ENCODE measurements at places on chromosomes 12 and 14.
A peak's percentile ranks its signal among the peaks of the same experiment; 100 is the strongest.

- peak; percentile 67 for DNase-seq
These were observed 6.5 kb upstream of the OTX2 start for GRCh38 chr14:56816574-56817391.

GRCh38 chr12:22657538-22657937 is 32.6 kb downstream of the ETNK1 start:
- no peak for DNase-seq

- peak; percentile 33 for DNase-seq
These were observed 321.1 kb downstream of the NOVA1 start for GRCh38 chr14:26276757-26277156.

GRCh38 chr14:82562881-82563280 is 1029.2 kb upstream of the SEL1L start:
- no peak for DNase-seq

GRCh38 chr12:12095021-12095420 is 24.3 kb downstream of the BCL2L14 start:
- DNase-seq: no peak

DNA sequence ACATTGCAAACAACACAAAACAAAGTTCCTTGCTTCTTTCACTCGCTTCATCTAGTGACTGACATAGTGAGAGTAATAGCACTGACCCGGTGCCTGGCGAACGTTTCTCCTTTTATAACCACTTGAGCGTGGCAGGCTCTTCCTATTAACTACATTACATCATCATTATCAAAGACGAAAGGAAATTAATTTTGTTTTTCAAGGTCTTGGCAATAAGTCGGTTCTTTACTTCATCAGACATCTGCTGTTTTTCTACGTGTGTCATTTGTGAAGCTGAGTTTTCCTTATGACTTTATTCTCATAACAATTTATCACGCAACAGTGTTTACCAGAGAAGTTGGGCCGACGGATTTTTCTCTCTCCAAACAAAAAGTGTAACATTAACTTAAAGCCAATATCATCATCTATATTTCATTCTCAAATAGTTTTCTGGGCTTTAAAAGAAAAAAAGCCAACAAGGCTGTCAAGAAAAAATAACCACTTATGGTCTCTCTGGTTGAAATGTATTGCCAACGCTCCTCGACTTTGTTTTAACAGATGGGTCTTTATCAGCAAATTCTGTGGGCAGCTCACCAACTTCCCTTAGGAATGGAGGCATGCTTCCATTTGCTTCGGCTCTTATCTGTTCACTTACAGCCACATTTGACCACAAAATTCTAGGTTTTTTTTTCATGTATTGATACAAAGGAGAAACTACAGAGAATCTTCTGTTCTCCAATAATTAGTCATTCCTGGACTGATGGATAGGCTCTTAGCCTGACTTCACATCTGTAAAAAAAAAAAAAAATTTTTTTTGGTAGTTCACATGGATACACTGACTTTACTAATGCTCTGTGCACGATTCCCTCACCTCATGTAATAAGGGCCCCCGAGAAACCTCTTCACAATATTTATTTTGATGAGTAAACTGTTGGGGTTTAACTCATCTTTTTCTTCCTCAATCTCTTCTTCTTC is 97.1 kb upstream of the CDKN3 start:
- no peak for DNase-seq

GRCh38 chr12:97681612-97682504 is 219.3 kb downstream of the RMST start:
- DNase-seq: no peak

- DNase-seq: no peak
These were observed 49.3 kb upstream of the ASPG start for GRCh38 chr14:104036212-104036611.

DNA sequence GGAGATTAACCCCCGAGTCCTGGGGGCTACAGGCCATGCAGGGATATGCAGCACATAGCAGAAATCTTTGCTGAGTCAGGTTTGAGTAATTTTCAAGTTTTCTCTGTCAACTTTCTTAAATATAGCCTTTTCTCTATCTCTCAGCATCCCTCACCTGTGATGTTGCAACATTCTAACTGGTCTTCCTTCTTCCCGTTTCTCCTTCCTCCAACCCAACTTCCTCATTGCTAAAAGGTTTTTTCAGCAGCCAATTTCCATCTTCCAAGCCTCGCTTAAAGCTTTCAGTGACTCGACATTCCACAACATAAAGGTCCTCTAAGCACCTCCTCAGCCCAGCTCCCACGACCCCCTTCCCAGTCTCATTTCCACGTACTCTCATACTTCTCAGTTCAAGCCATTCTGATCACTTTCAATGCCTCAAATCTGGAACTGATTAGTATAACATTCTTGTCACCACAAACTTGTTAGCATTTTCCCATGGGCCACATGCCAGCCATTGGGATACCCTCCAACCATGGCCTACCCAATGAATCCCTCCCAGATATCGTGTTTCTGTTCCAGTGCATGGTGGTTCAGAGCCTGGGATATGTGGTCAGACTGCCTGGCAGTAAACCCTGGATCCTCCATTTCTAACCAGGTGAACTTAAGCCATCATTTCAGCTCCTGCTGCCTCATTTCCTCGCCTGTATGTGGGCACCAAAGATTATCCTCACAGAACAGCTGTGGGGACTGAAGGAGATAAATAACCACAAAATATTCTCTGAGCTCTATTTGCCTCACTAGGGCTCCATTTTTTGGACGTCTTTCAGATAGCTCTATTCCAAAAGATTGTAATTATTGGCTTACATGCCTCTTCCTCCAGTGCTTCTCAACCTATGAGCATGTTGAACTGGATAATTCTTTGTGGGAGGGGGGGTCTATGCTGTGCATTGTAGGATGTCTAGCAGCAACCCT is 65.8 kb downstream of the KCNK10 start:
- no peak for DNase-seq

- DNase-seq: no peak
These were observed 6.2 kb upstream of the KRT84 start for GRCh38 chr12:52391618-52392002.

DNA sequence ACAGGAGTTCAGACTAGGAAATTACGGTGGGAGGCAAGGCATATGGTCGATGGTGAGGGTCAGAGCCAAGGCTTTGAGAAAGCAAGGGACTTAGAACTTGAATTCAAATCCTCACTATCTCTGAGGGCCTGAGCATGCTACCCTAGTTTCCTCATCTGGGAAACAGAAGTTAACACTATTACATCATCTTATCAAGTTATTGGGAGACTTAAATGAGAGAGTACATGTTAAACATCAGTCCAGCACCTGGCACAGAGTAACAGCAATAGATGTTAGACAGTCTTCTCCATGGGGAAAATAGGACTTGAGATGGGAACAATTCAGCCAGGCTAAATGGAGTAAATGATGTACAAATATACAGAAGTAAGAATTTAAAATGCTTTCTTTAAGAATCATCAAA is 38.5 kb downstream of the SLC38A1 start:
- no peak for DNase-seq

GRCh38 chr12:14896521-14897169 is 11.0 kb upstream of the MGP start:
- no peak for DNase-seq

DNA sequence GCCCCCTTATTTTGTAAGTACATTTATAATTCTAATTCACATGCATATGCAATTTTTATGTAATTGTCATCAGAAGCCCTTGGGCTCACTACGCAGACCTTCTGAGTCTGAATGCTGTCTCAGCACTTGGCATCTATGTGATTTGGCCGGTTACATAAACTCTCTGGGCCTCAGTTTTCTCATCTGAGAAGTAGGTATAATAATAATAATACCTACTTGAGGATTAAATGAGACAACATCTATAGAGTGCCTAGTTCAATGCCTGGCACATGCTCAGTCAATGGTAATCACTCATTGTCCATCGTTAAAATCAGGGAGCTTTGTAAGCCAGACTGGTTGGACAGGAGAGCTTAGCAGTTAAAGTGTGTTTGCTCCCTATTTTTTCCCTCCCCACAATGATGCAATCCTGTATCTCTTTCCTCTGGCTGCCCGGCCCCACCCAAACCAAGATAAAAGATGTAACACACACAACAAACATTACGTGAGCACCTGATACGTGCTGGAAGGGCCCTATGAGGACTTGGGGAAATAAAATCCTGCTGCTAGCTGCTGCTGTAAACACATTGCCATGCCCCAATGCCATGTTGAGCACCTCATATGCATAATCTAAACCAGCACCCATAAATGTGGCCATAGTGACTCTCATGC is 235.0 kb downstream of the CRADD start:
- no peak for DNase-seq

DNA sequence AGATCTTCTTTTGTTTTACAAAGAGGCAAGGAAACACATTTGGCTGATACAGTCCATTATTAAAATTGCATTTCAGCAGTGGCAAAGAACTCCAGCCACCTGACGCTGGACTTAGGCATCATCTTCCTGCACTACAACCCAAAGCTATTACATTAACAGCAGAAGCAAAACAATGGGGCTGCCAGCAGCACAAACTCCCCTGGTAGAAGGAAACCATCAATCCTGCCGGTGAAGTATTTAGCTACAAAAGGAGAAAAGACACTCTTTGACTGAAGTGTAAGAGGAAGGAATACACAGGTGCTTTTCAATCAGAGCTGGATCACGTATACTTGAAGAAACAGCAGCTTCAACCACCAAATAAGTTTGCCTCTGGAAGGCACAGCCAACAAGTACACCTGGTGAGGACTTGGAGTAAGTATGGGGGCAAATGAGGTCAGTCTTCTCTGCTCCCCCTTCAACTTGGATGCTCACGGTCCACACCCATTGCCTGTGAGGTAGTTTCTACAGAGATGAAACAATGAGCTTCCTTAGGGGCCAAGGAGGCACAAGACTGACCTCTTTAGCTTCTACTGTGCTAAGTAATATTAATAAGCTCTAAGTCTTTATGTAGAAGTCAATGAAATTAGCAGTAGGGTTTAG is 125.9 kb upstream of the FOXN3 start:
- DNase-seq: no peak

DNA sequence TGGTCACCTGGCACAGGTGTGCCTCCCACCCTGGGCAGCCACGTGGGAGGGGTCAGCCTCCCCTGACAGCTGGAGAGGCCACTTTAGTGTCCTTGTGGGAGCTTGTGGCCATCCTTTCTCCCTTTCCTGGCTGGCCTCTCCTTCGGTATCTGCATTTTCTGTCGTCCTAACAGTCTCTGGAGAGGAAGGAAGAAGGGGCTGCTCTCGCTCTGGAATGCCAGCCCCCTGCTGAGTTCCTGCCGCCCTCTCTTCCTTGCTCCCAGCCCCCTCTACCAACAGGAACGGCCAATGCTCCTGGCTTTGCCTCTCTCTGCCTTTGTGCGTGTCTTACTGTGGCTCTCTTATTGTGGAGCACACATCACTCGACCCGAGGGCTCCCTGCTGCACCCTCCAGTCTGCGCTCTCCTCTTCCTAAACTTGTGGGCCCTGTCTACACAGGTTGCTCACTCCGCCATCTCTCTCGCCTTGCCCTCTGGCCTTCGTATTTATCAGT is 70.8 kb downstream of the FBXL14 start:
- DNase-seq: peak; percentile 54

- no peak for DNase-seq
These were observed 345.0 kb downstream of the ATP23 start for GRCh38 chr12:58286353-58286752.

GRCh38 chr12:77437206-77437605 is 371.8 kb upstream of the E2F7 start:
- no peak for DNase-seq

DNA sequence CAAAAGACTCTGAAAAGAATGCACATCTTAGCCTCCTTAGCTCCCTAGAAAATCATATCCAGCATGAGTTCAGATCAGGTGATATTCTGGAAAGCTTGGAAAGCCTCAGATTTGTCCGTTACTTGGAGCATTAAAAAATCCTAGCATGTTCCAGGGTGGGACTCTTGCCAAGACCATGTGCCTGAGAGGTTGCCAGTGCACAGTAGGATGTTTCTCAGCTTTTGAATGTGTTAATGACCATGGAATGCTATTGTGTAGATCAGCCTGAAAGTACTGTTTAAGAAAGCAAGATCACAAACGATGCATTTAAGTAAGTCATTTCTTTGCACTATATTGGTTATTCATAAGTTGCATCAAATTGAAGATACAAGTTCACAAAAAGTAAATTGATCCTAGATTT is 230.5 kb downstream of the ETNK1 start:
- peak; percentile 14 for DNase-seq

DNA sequence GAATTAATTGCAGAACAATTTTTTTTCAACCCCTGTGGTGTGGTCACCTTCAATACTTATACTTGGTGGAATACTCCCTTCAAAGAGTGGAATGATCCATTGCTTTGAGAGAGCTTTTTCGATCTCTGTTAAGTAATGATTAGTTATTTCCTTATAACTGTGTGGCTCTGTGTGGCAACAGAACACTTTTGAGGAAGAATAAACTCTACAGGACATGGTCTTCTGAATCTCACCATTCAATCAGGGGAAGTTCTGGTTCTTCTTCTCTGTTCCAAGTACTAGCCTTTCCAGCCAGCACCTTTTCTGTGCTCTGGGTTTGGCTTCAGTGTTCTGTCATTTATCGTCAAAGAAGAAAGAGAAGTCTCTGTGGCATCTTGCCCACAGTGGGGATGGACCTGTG is 369.2 kb downstream of the ZFP36L1 start:
- DNase-seq: no peak

DNA sequence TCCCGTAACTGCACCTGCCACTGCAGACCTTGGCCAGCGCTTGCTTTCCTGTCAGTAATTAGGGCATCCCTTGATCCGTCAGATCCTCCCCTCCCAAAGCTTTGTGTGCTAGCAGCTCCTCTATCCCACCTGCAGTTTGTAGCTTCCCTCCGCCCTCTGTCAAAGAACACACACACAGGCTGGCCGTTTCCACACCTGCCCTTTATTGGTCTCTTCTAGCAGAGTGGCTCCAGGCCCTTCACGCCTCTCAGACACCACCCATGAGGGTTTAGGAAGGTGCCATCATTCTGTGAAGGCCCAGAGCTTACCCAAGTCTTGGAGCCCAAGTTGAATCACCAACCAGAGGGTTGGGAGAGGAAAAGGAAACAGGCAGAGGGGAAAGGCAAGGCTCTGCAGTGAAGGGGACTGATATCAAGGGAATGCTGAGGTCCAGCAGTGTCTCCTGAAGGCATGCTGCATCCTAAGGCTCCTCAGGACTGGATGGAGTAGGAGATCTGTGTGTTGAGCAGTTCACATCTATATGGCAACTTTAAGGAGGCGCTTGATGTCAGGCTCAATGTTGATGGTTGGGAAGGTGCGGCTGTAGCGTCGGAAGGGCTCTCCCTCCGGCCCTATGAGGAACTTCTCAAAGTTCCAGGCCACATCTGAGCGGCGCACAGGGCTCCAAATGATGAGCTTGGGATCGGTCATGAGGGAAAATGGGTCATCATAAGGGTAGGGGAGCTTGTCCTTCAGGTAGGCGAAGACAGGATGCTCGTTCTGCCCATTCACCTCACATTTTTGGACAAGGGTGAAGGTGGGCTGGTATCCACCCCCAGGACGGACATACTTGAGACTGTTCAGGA is 3.4 kb downstream of the GPX2 start:
- DNase-seq: no peak

GRCh38 chr14:31920989-31921650 is 156.0 kb upstream of the ARHGAP5 start:
- DNase-seq: no peak

GRCh38 chr12:240566-240965 is 22.1 kb downstream of the SLC6A13 start:
- DNase-seq: no peak

- DNase-seq: peak; percentile 26
These were observed 256.7 kb downstream of the SUDS3 start for GRCh38 chr12:118633071-118633470.

GRCh38 chr14:26709019-26709418 is 111.2 kb upstream of the NOVA1 start:
- no peak for DNase-seq

- no peak for DNase-seq
These were observed 527.7 kb downstream of the RPS29 start for GRCh38 chr14:49058511-49058910.

Measured in iPS-NIHi11 (cell line).